Brain pericyte (primary cell): ENCODE measurements at places on chromosomes 1 and 21.

DNA sequence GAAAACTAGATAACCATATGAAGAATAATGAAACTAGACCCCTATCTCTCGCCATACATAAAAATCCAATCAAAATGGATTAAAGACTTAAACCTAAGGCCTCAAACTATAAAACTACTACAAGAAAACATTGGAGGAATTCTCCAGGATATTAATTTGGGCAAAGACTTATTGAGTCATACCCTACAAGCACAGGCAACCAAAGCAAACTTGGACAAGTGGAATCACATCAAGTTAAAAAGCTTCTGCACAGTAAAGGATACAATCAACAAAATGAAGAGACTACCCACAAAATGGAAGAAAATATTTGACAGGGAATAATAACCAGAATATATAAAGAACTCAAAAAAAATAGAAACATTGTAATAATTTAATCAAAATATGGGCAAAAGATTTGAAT, 505.4 kb downstream of the KCNT2 start:
- no peak for DNase-seq

- no peak for DNase-seq
Observed at GRCh38 chr1:248905662-248906008, 400 bp upstream of the PGBD2 start.

DNA sequence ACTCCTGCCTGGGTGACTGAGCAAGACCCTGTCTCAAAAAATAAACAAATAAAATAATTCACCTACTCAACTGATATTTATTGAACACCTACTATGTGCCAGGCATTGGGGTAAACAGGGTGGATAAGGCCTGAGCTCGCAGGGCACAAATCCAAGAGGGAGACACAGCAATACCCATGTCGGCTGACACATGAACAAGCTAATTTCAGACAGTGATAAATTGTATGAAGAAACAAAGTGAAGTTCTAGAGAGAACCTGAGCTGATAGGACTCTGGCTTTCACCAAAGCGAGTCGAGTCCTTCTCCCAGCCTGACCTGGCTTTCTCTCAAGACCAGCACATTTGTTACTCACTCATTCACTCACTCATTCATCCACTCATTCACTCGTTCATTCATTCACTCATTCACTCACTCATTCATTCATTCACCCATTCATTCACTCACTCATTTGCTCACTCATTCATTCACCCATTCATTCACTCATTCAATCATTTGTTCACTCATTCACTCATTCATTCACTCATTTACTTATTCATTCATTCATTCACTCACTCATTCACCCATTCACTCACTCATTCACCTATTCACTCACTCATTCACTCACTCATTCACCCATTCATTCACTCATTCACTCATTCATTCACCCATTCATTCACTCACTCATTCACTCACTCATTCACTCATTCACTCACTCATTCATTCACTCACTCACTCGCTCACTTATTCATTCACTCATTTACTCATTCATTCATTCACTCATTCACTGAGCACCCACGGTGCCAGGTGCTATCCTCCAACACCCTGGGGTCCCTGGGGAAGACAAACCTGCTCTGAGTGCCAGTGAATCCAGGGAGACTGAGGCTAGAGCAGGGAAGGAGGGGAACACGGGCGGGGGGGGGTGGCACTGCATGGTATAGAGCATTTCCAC, 37.4 kb upstream of the CASZ1 start:
- no peak for DNase-seq

- DNase-seq: no peak
Observed at GRCh38 chr1:172616195-172616594, 42.7 kb upstream of the FASLG start.

- no peak for DNase-seq
Observed at GRCh38 chr1:37474697-37475379, 458 bp downstream of the ZC3H12A start.
